Fibroblast of the aortic adventitia (primary cell): ENCODE measurements at places on chromosomes 16 and 17. TPM values are rescaled to one million over a fixed set of nuclear protein-coding genes. Genes with fewer than 3 reads are reported as not detected.

DNA sequence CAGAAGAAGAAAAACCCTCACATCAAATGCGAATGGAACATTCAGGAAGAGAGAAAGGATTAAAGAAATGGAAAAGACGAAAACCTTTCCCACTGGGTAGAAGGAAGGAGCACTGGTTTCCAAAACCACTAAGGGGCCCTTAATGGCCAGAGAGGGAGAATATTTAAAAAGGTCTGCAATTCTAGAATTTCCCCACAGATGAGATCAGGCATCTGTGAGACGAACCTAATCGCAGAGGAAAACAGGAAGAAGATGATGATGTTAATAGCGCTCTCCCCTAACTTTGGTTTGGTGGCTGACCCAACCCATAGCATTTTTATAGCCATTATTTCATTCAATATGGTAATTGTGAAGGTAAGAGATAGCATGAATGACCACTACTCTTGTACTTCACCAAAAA, 32.8 kb downstream of the XYLT1 start:
- DNase-seq = no peak

GRCh38 chr17:2867441-2868424, 71.5 kb downstream of the RAP1GAP2 start:
- peak; percentile 35 for DNase-seq

- DNase-seq = no peak
These were observed 374.8 kb downstream of the ZFHX3 start for GRCh38 chr16:72673118-72673517.

GRCh38 chr17:53353919-53354351, 468.8 kb upstream of the KIF2B start:
- no peak for DNase-seq

GRCh38 chr17:6452471-6453266, 8.4 kb downstream of the PIMREG start:
- DNase-seq = no peak

- DNase-seq = no peak
These were observed 66.9 kb downstream of the TMEM100 start for GRCh38 chr17:55655777-55656176.

DNA sequence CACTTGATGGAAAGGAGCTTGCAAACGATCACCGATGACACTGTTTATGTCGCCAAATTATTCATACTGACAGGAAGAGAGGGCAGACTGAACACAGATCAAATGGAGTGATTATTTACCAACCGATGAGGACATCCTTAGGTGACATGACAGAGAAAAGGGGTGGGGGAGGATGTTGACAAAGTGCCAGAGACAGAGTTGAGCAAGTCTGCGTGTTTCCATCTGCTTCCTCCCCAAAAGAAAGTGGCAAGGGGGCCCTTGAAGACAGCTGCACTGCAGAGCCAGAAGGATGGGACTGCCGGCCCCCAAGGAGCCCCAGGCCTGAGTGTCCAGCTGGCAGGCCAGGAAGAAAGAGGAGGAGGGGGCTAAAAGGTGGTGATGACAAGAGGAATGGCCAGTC, 191.0 kb upstream of the RPL38 start:
- DNase-seq = no peak

- peak; percentile 77 for DNase-seq
These were observed 21.7 kb upstream of the VWA3A start for GRCh38 chr16:22070361-22071330.

GRCh38 chr16:54879681-54880080, 51.0 kb upstream of the IRX5 start:
- DNase-seq = no peak

DNA sequence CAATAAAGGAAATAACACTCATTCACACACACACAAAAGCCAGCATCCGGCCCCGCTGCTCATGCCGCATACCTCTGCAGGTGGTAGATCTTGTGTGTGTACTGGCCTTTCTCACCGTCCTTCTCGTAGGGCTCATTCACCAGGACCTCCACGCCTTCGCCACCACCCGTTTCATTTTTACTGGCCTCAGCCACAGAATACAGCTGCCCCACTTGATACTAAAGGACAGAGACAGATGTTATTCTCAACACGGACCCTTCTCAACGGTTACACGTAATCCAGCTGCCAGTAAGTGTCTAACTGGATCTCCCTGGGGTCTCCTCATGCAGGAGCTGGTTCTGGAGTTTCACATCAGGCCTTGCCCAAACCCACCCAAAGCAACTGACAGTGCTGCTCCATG, 9.7 kb downstream of the PITPNA start:
- no peak for DNase-seq

DNA sequence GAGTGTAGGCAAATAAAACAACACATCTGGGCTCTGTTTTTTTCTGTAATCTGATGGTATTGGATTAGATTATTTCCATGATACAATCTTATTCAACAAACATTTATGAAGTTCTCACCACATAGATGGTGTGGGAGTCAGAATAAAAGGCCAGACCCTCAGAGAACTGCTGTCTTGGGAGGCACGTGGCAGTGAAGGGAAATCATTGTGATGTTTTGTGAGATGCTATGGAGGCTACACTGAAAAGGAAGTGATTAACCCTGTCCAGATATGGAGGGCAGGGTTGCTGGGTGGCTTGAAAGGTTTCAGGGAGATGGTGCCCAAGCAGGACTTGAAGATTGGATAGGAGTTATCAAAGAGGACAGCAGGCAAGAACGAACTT, 35.6 kb downstream of the DHRS7B start:
- no peak for DNase-seq

DNA sequence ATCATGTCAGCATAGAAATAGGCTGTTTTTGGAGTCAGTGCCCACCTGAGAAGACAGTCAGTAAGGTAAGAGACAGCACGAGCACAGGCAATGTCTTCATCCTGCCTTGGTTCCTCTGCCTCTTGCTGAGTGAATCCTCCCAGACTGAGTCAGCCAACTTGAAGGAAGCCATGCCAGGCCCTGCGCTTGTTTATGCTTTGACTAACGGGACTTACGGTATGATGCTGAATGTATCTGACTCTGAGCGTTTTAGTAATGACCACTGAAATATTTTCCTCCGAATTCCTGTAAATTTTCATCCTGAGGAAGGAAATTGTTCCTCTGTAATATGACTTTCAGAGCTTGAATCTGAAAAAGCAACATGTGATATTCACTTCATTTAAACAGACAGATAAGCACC, 18.0 kb downstream of the C17orf67 start:
- peak; percentile 36 for DNase-seq

- no peak for DNase-seq
These were observed 2.5 kb downstream of the VAT1L start for GRCh38 chr16:77790912-77791311.

DNA sequence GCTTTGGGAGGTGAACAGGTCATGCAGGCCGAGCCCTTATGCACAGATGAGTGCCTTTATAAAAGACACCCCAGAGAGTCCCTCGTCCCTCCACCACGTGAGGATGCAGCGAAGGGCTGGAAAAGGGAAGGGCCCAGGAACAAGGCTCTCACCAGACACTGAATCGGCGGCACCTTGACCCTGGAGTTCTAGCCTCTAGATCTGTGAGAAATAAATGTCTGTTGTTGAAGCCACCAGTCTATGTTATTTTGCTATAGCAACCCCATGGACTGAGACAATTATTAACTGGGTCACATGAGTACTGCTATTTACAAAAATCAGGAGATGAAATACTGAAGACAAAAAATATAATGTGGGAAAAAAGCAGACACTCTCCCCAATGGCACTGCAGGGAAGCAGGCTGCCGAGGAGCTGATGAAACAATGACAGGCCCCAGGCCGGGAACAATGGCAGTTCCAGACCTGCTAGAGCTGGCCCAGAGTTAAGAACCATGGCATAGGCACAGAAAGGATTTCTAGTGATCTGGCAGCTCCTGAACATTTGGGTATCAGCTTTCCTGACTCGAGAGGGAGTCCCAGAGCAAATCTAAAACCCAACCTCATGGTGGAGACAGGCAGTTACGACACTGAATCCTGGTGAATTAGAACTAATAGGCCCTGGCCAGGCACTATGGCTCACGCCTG, 17.8 kb upstream of the GGA2 start:
- DNase-seq = no peak

GRCh38 chr17:1147664-1148063, 32.1 kb downstream of the ABR start:
- DNase-seq = peak; percentile 67

DNA sequence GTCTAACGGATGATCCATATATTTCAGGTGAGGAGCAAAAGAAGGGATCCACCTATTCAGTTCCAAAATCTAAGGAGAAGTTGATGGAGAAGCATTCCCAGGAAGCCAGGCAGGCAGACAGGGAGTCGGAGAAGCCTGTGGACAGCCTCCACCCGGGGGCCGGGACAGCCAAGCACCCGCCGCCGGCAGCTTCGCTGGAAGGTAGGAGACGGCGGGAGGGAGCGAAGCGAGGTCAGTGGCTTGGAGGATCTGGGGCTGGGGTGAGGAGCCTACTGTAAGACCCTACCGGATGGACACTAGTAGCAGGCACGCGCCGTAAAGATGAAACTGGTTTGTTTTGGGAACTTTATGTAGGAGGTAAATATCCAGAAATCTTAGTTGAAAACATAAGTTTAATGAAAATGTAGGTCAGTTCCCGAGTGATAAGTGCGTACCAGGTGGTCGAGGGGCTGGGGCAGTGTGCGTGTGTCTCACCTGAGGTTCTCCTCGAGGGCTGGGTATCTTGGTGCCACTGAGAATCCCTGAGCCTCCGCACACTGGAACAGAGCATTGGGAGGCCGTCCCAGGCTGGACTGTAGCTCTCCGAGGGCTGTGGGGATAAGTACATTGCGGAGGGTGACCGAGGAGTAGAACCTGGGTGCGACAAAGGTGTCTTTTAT, 714 bp downstream of the SPATA33 start:
- no peak for DNase-seq

TSNAXIP1 gene
- 0.99 and 1.8 TPM in 2 replicates for total RNA-seq

RAB26 gene
- 0.27 and 3.6 TPM in 2 replicates for total RNA-seq

STH gene
- total RNA-seq = not detected in 2 replicates

SEC14L5 gene
- total RNA-seq = 1.2 and 3.0 TPM in 2 replicates

GNAO1 gene
- 0.09 TPM in 1 of 2 replicates, not detected in the other for total RNA-seq

IGF2BP1 gene
- 0.49 and 5.0 TPM in 2 replicates for total RNA-seq

PRR29 gene
- total RNA-seq = 0.99 and 1.4 TPM in 2 replicates

DUS2 gene
- total RNA-seq = 12.9 and 14.6 TPM in 2 replicates

HOXB2 gene
- total RNA-seq = 1.5 and 9.0 TPM in 2 replicates

MED9 gene
- total RNA-seq = 2.1 and 10.9 TPM in 2 replicates

CHAD gene
- not detected in 2 replicates for total RNA-seq
